ENCODE measurements at places on chromosomes 11 and 22. TPM values are rescaled to one million over a fixed set of nuclear protein-coding genes. Genes with fewer than 3 reads are reported as not detected.

The MS4A6E gene
- polyA plus RNA-seq = 0.34 TPM

DNA sequence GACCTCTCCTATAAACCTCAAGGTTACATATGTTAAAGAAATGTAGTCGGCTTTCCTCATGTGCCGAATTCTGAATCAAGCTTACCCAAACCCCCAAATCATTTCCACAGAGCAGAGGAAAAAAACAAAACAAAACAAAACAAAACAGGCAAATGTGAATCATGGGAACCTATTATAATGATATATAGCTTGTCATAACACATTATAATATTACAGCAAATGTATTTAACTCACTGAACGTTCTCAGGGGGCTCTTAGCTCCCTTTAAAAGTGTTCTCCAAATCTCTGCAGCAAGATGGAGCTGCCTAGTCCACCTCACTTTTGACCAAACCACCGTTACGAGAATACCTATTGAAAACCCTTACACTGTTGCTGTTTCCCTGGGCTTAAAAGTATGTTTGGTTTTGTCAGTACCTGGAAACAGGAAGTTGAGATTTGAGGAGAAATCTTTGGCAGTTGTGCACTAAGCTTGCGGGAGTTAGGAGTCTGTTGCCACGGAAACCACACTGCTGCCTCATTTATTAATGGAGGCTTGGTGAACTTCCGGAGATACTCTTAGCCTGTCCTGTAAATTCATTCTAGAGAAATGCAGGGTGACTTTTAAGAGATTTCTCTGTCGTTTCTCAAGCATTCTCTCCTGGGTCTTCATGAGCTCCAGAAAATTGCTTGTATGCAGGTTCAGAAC, 167.0 kb upstream of the RASSF10 start:
- DNase-seq = peak; percentile 82

GRCh38 chr22:34122042-34122441, 201.8 kb upstream of the LARGE1 start:
- no peak for DNase-seq

- DNase-seq = no peak
Observed at GRCh38 chr11:132263241-132263640, 892.8 kb downstream of the NTM start.

DNA sequence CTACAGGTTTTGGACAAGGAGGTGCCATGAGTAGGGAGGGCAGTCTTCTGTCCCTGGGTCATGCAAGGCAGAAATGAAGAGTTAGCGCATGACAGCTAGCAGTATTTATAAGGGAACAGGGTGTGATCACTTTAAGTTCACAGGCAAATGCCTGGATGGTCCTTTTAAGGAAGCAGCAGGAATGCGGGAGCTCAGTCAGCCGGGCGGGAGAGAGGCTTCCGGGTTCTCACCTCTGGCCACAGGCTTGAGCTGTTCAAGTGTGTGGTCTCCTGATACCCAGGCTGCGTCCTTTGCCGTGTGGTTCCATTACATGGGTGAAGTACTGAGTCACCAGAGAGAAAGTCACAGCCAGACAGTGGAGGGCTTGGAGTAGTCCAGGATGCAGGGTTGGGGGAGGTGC, 105.4 kb downstream of the BCR start:
- no peak for DNase-seq

GRCh38 chr11:73187854-73188253, 30.2 kb upstream of the P2RY2 start:
- no peak for DNase-seq

DNA sequence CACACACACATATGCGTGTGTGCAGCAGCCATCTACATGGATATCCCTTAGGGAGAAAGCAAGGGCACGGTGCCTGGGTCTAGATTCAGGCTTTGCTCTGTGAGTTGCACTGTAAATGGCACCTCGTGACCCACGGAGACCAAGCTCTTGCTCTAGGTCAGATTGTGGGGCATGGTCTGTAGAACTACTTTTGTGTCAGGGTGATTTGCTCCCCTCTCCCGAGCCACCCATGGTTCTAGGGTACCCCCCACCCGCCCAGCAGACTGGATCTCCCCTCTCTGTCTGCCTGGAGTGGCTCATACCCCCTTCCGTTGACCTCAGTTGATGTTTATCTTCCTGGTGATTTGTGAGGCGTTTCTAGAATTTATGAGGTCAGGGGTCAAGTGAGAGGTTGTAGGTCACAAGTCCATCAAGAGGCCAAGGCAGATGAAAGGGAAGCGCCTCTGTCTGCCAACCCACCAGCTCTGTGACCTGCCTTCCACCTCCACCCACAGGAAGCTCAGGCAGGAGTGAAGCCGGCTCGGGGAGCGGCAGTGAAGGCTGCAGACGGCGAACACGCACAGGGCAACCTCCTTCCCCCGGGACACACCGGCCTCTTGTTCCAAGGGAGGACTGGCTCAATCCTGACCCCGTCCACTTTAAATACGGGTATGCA, 76.2 kb upstream of the TTLL12 start:
- no peak for DNase-seq

GRCh38 chr11:111021131-111021530, 224.4 kb upstream of the POU2AF2 start:
- DNase-seq = no peak

DNA sequence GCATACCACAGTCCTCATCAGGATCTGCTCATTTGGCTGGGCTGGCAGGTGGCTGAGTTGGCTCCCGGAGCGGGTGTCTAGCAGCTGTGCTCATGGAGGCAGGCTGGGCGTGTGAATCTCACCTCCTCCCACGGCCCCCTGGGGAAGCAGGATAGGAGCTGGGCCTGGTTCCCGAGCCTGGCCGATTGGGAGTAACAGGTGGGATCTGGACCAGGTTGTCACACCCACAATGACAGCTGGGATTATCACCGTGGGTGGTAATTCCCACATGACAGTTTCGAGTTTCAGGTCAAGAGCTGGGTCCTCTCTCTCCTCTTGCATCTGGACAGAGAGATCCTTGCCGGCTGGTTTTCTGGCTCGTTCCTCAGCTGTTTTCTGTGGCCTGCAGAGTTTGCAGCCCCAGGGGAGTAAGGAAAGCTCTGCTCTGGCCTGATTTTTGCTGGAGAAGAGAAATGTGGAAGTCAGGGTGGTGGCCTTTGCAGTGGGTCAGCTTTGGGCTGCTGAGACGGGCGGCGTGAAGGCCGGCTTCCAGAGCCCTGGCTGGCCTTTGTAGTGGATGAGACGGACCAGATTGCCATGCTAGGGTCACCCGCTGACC, 57.0 kb downstream of the BCR start:
- no peak for DNase-seq

DNA sequence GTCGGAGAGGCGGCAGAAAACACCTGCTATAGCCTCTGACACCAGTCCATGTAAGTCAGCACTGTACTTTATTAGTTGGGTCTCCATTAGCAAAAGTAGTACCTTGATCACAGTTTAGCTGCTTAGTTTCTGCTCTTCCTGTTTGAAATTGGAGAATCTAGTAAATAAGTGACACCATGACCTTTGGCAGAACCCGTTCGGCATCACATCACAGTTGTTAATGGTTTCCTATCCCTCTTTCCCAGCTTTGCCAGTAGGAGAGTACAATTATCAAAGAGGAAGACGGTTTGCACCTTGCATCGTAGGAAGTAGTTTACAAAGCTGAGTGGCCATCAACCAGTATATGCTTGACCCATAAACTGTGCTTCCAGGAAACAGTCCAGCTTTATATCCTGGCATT, 101.8 kb downstream of the TRIM44 start:
- no peak for DNase-seq

DNA sequence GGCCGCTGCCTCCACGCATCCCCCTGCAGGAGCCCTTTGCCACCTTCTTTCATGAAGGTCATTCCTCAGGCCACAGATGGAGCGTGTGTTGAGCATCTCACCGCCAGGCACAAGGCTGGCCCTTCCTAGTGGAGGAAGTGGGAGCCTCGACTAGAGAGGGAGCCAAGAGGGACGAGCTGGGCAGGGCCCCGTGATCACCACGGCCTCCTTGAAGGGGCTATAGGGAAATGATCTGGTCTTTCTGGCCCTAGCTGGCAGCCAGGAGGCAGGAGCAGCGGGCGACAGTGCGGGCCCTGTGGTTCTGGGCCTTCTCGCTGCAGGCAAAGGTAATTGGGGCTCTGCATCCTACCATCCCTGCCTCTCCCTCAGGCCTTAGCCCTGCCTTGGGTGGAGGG, 49.1 kb downstream of the PISD start:
- DNase-seq = no peak

GRCh38 chr11:57941875-57942274, 81.8 kb upstream of the OR9Q1 start:
- DNase-seq = no peak

The MS4A3 gene
- polyA plus RNA-seq = 0.08 TPM

DNA sequence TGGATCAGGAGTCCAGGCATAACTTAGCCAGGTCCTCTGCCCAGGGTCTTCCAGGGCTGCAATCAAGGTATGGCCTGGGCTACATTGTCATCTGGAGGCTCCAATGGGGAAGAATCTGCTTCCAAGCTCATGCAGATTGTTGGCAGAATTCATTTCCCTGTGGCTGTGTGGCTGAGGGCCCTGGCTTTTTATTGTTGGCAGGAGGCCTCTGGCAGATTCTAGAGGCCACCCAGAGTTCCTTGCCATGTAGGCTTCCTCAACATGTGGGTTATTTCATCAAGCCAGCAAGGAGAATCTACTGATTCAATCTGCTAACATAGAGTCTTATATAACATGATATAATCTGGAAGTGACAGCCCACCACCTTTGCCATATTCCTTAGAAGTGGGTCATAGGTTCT, 16.4 kb upstream of the EP300 start:
- no peak for DNase-seq

The ADSL gene
- 59.8 TPM for polyA plus RNA-seq

- no peak for DNase-seq
Observed at GRCh38 chr11:67352546-67353316, 615 bp downstream of the POLD4 start.

GRCh38 chr22:50105208-50106100, 15.6 kb downstream of the MOV10L1 start:
- no peak for DNase-seq

DNA sequence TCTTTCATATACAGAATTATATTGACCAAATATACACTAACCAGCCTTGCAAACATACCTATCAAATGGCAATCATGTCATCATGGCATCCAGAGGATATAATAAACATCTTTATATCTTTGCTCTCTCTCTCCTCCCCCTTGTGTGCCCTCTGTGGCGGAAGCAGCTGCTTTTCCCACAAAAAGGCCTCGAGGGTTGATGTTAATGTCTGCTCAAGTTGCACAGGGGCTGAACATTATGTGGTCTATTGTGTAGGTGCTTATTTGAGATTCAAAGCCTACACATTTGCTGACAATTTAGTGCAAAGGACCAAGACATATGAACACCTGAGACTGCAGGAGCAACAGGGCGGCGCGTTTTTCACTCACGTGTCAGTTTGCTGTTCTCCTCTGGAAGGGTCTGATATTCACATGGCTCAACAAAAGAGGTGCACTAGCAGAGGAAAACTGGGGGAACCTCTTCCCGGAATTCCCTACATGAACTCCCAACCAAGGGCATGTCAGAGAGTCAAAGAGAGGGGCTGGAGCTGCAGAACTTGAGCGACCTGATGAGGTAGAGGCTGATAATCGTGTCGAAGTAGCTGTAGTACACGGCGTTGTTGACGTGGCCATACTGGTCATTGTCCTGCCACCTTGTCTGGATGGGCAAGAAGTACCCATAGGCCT, 138.8 kb downstream of the RCN1 start:
- no peak for DNase-seq

The LGALS1 gene
- 1,781 TPM for polyA plus RNA-seq

- DNase-seq = no peak
Observed at GRCh38 chr22:32880505-32880892, 79.0 kb downstream of the TIMP3 start.

DNA sequence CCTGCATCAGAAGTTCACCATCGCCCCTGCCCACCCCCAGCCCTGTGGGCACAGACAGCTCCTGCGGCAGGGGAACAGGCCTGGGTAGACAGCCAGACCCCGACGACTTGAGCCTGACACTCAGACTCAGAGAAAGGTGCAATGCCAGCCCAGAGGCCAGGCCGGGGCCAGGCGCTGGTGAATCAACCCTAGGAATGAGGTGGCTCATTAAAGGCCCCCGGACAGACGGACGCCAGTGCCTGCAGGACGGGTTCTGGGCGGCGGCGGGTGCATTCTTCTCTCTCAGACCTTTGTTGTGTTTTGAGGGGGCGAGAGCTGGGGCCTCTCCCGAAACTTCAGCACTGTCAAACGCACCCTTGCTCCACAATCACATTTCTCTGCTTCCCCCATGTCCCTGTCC, 5.6 kb downstream of the OVOL1 start:
- DNase-seq = no peak

- no peak for DNase-seq
Observed at GRCh38 chr22:20793748-20794649, 20.1 kb downstream of the SERPIND1 start.

The SYT12 gene
- 0.20 TPM for polyA plus RNA-seq

The TRIM49 gene
- polyA plus RNA-seq = not detected

DNA sequence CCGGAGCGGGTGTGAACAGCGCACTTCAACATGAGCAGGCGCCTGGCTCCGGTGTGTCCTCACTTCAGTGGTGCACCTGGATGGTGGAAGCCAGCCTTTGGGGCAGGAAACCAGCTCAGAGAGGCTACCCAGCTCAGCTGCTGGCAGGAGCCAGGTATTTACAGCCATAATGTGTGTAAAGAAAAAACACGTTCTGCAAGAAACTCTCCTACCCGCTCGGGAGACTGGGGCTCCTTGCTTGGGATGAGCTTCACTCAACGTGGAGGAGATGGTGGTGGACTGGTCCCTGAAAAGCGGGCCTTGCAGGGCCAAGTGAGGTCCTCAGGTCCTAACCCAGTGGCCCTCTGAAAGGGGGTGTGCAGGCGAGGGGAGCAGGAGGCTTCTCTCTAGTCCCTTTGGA, 7.5 kb downstream of the MCAM start:
- no peak for DNase-seq

GRCh38 chr11:35529971-35530495, 4.6 kb upstream of the PAMR1 start:
- DNase-seq = no peak

The LMO1 gene
- polyA plus RNA-seq = 0.46 TPM

The OR4C6 gene
- not detected for polyA plus RNA-seq

GRCh38 chr22:35446365-35446764, 46.4 kb downstream of the MCM5 start:
- DNase-seq = no peak

The C11orf71 gene
- polyA plus RNA-seq = 8.6 TPM

DNA sequence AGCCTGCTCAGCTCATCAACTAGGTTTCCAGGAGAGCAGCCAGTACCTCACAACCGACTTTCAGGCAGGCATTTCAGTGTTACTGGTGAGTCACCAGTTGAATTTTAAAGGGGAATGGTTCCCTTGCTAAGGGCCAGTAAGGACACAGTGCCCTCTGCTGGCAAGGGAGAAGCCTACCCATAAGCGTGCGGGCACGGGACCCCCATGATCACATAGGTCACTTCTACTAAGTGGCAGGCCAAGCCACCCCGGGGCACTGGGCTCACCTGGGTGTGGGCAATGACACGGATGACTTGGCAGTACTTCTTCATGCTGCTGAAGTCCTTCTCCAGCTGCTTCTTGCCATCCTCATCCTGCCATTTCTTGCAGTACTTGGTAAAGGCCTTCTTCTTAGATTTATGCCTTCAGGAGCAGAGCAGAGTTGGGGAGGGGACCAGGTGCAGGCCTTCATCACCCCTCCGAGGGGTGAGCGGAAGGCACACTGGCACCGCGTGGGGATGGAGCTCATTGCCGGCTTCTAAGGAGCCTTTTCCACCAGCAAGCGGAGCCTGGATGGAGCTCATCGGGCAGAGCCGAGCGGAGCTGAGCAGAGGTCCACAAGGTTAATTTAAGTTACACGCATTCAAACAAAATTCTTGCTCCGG, 2.9 kb downstream of the RPL3 start:
- no peak for DNase-seq

- no peak for DNase-seq
Observed at GRCh38 chr11:1338201-1339065, 29.0 kb upstream of the TOLLIP start.
